ENCODE measurements at places on chromosomes 13 and 19. TPM values are rescaled to one million over a fixed set of nuclear protein-coding genes. Genes with fewer than 3 reads are reported as not detected.

ZNF136 gene
- 3.8 TPM for total RNA-seq

GRCh38 chr13:101300531-101300930 lies 115.8 kb downstream of the NALCN start:
- no peak for DNase-seq

TMPRSS9 gene
- not detected for total RNA-seq

C19orf81 gene
- total RNA-seq: 2.5 TPM

- DNase-seq: no peak
Measured at GRCh38 chr13:104967376-104967775, 1568.1 kb downstream of the EFNB2 start.

DNA sequence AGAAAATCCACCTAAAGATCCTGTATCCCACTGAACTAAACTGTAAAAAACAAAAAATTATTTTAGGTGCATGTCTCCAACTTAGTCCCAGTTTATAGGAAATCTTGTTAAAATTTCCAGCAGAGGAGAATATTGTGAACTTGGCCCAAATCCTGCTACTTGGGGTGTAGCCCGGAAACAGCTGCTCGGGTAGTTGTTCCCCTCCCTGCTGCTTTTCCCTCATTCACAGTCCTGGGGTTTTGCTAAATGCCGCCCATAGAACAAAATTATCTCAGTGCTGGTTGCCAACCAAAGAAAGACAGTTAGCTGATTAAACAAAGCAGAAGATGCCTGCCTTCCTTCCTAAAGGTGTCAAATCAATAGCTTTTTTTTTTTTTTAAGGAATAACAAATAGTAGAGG lies 330.5 kb upstream of the KLF12 start:
- no peak for DNase-seq

DNA sequence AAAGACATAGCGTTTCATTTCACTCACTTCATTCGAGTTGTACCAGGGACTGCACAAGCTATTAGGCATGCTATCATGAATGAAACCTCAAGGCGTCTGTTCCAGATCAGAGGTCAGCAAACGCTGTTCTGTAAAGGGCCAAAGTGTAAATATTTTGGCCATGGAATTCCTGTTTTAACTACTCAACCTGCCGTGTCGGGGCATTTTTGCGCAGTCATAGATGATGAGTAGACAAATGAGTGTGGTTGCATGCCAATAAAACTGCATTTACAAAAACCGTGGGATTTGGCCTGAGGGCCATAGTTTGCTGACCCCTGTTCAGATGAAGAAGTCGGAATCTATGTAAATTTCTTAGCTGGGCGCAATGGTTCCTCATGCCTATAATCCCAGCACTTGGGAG lies 6.5 kb downstream of the INSR start:
- DNase-seq: no peak

DNA sequence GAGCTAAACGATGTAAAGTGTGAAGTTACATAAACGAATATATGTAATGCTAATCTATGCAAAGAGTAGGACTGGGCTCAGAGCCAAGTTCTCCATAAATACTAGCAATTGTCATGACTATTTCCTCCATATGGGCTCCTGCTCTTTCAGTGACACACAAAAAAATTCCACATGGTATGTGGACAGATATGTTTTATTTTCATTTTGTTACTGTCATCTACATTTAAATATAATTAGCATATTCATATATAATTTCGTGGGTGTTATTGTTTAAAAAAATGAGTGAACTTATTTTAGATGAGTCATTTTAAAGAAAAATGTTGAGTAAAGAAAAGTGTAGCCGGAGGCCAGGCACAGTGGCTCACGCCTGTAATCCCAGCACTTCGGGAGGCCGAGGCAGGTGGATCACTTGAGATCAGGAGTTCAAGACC lies 5.0 kb upstream of the IGSF23 start:
- DNase-seq: no peak

OR10H1 gene
- not detected for total RNA-seq

All from Right ventricle myocardium inferior (tissue), 1 donor.